ENCODE measurements at places on chromosomes 16 and 17.

DNA sequence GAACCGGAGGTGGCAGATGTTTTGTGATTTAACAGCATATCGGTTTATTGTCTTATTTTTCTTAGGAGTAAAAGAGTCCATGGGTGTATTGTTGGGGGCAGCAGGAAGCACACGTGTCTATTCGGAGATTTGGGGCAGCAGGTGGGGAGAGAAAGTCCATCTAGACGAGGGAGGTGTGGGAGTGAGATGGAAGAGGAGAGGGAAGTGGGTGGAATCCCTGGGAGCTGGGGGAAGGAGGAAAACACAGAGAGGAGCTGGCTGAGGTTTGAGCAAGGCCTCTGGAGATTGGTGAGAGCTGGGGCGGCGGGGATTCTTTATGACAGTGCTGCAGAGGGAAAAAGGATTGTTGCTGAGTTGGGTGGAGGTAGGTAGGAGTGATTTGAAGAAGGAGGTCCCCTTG lies 72.1 kb downstream of the PRKCB start:
- DNase-seq: no peak

GRCh38 chr16:1775006-1775845 lies 2.3 kb upstream of the MRPS34 start:
- DNase-seq: no peak

GRCh38 chr16:86314402-86315025 lies 195.8 kb upstream of the FOXF1 start:
- DNase-seq: no peak

GRCh38 chr16:51389881-51390280 lies 238.8 kb upstream of the SALL1 start:
- no peak for DNase-seq

GRCh38 chr16:89094252-89094879 lies 714 bp downstream of the ACSF3 start:
- DNase-seq: no peak

Measured in activated naive CD8-positive, alpha-beta T cell treated with anti-CD3 and anti-CD28 coated beads, Interleukin-2, amount 50 U/mL, for 16 hours (primary cell).